H4 (cell line): ENCODE measurements at places on chromosomes 5 and 9.
A peak's percentile ranks its signal among the peaks of the same experiment; 100 is the strongest.

DNA sequence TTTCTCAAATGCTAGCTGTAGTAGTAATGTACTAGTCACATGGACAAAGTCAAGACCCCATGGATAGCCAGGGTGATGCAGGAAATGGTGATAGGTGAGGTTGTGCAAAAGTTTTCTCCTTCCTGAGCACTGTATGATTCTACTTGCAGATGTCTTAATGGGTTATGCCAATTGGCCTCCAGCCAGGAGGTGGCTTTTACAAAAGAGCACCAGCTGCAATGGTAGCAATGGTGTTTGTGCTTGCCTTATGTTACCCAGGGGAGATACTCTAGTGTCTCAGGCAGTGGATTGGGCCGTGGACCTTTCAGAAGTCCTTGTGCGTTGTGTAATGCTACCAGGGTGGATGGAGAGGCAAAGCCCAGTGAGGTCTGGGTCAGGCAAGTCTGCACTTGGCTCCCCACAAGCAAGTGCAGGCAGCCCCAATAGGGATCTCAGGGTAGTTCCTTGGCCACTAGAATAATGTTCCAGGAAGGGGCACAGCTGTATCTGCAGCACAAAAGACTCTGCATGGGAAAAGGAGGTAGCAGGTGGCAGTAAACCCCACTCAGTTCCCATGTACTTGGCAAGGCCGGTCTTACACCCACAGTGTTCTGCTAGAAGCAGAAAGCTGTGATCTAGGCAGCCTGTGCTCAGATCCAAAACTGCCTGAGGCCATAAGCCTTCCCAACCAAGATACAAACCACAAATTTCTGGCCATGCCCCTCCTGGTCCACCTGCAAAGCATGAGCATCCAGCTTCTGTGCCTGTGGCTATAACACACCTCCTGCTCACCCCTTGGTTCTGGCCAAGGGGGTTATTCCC lies 46.4 kb upstream of the EDIL3 start:
- peak; percentile 19 for DNase-seq

- peak; percentile 33 for DNase-seq
Observed at GRCh38 chr5:62460578-62460983, 48.0 kb downstream of the IPO11 start.

DNA sequence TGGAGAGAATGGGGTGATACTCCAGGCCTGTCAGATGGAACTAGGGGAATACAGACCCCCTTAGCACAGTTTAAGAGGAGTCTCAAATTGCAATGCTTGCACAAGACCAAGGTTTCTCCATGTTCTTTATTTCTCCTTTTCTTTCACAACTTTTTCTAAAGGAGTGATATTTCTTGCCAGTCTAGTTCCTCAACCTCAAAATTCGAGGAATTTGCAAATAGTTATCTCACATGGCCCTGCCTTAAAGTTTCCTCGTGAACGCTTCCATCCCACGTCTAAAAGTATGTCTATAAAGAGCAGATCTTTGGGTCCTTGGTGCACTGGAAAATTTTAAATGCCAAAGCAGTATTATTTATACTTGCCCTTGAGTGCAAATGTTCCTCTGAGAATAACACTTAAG lies 373.8 kb upstream of the KLF4 start:
- DNase-seq, result no peak

- DNase-seq, result no peak
Observed at GRCh38 chr5:22572941-22573340, 280.2 kb downstream of the CDH12 start.

- no peak for DNase-seq
Observed at GRCh38 chr5:3889412-3890142, 293.9 kb downstream of the IRX1 start.

DNA sequence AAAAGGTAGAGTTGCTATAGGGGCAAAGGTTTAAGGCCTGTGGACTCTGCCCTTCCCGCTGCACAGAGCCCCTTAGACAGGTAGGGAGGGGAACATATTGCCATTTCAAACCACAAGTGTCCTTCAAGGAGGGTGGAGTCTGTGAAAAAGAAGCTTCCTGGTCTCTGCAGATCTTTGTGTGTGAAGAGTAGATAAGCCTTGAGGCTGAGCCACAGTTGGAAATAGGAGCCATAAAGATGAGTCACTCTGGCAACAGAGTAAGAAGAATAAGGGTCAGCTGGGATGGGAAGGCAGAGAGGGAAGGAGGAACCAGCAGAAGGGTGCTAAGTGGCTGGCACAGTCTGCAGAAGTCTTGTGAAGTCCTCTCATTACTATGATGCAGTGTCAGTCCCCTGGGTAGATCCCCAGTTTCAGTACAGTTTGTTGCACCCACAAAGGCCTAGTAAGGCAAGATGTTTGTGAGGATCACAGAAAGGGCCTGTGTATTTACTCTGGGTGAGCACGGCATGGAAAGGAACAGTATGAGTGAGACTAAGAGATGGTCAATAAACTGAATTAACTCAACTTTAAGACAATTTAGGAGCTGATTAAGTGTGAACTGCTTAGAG lies 18.1 kb downstream of the GRXCR2 start:
- DNase-seq, result peak; percentile 61

DNA sequence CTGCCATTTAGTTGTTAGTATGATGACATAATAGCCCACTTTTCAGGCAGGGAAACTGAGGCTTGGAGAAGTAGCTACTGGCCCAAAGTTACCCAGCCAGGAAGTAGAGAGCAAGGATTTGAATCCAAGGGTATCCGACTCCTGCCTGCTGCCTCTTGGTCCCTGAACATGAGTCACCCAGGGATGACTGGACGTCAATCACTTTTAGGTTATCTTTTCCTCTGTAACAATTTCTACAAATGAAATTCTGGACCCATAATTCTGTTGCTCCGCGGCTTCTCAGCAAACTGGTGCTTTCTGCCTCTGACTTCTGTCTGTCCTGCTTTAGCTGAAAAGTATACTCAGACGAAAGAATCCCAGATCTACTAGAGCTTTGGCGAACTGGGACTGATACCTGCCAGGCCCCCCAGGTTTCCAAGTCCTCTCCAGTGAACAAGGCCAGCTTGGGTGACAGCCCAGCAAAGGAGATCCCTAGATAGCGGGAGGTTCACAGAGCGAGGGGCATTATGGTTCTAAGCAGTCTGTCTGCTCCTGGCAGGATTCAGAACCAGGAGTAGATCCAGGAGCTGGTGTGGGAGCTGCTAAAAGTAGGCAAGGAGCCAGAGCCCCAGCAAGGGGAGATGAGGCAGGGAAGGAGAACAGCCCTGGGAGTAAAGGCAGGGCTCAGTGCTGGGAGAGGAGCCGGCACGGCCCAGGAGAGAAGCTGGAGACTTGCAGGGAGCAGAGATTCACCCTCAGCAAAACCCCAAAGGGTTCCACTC lies 20.6 kb downstream of the OLFML2A start:
- DNase-seq, result no peak

DNA sequence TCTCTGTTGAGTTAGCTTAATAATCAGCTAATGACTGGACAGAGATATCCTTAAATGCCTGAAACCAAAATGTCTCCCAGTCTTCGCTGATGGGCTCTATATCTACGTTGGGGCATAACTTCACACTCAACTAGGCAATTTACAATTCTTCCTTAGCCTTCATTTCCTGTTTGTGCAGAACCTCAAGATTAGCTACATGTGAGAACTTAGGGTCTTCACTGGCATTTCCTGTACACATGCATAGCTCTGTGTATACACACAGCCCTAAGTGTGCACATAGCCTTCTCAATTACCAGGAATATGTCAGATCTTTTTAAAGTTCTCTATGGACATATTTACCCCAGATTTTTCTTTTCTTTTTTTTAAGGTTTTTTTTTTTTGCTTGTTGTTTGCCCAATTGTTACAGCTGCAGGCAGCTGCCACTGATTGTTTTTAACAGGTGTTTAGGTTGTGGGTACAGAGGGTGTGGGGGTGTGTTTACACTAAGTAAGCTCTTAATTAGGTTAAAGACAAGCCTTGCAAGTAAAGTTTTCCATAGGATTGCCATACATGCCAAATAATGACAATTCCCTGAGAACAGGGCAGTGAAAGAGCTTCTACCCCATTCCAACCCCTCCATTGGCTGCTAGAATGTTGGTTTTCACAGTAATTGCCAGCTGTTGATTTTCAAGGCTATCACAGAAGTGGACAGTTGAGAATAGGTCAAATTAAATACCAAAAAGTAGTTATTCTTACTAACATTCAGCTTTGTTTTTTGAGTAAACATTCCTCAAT lies 441.0 kb downstream of the TLE4 start:
- DNase-seq, result no peak

- no peak for DNase-seq
Observed at GRCh38 chr5:135204151-135204600, 170.1 kb upstream of the PITX1 start.

GRCh38 chr9:14275331-14275730 lies 38.6 kb downstream of the NFIB start:
- no peak for DNase-seq

- DNase-seq, result peak; percentile 27
Observed at GRCh38 chr5:73218552-73219171, 45.7 kb downstream of the TMEM174 start.

- peak; percentile 25 for DNase-seq
Observed at GRCh38 chr9:75033791-75034473, 5.8 kb upstream of the CARNMT1 start.

DNA sequence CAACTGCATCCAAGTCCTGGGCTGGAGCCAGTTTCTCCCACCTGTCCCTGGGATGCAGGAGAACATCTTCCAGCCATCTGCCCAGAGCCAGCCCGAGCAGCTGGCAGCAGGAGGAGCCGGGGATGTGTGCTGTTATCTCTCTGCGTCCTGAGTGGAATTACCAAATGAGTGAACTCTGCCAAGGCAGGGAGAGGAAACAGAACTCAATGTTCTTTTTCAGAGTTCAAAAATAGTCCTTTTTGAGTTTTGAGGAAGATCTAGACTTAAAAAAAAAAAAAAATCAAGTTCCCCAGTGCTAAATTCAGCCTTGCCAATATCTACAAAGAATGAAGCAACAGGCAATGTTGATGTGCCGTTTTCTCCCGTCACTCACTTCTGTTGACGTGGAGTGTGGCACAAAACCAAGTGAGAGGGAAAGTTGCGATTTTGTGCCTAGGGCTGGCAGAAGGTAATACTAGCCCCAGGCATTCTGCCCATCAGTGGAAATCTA lies 56.2 kb downstream of the TMOD1 start:
- DNase-seq, result no peak

GRCh38 chr5:151470439-151470838 lies 23.0 kb downstream of the SLC36A1 start:
- no peak for DNase-seq

DNA sequence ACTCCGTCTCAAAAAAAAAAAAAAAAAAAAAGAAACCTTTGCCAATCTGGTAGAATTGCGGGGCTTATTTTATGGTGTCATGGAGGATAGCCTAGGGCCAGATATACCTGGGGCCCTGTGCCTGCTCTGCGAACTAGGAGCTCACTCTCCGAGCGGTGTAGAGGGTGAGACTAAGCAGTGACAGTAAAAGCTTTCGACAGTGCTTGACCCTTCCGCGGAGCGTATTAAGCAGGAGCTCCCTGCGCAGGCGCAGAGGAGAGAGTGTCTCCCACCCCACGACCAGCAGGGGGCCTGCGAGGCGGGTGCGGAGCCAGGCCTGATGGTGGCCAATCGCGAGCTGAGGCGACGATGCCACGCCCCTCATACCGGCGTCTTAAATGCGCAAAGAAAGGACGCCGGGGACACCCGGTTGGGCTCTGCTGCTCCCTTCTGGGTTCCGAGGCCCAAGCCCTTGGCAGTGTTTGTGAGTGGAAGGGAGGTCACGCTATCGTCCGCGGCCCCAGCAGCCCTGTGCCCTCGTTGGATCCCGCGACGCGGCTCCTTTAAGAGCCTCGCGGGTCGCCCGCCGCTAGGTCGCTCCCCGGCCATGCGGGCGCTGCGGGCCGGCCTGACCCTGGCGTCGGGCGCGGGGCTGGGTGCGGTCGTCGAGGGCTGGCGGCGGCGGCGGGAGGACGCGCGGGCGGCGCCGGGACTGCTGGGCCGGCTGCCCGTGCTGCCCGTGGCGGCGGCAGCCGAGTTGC lies at the start of gene ENDOG:
Gene ENDOG, plus strand, starts transcription at position 402 of the 740 bp plus-strand sequence. Its CDS starts 185 bp downstream, at position 587.
- peak; percentile 96 for DNase-seq

- DNase-seq, result no peak
Observed at GRCh38 chr5:116396476-116397099, 178.0 kb downstream of the SEMA6A start.

DNA sequence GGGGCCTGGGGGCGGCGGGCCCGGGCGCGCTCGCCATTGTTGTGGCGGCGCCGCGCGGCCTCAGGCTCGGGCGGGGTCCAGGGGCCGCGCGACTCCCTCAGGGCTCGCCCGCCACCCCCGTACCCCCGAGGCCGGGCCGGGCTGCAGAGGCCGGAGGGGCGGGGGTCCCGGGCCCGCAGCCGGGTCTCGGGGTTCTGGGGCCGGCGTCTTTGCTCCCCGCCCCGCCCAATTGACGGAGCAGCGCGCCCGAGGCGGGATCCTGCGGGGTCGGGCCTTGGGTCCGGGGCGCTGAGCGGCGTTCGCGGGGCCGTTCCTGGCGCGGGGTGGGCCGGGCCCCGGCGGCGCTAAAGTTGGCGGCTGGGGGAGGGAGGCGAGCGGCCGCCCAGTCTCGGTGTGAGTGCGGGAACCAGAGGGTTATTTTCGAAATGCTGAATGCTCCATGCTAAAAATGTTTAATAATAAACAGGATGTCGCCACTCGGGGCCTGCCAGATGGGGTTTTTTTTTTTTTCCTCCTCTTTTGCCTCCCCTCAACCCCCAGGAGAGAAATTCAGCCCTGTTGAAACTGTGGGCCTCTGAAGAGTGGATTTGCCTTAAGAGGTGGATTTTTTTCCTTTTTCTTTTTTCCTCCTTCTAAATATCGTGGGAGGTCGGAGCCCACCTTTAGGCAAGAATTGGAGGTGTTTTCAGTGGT lies 724 bp downstream of the PRRC2B start:
- no peak for DNase-seq

- no peak for DNase-seq
Observed at GRCh38 chr5:176570044-176570443, 20.9 kb downstream of the CDHR2 start.

DNA sequence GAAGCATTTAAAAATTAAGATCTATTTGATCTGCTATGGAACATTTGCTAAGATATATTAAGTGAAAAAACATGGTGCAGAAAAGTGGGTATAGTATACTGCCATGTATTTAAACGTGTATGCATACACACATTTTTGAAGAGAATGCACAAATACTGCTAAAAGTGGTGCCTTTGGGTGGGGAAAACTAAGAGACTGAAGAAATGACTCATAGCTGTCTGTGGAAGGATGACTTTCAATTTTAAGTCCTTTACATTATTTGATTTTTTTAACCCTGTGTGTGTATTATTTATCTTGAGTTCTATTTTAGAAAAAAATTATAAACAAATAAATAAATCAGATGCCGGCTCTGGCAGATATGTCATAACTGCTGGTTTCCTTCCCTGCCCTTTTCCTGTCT lies 120.7 kb upstream of the SLIT3 start:
- no peak for DNase-seq

- no peak for DNase-seq
Observed at GRCh38 chr5:160129841-160130240, 10.6 kb upstream of the PWWP2A start.
